ENCODE measurements at places on chromosomes 3 and 15. TPM values are rescaled to one million over a fixed set of nuclear protein-coding genes. Genes with fewer than 3 reads are reported as not detected.

Gene GABRA5
- not detected for total RNA-seq

Gene THPO
- not detected for total RNA-seq

Gene TBCCD1
- total RNA-seq: 16.2 TPM

Gene FETUB
- total RNA-seq: not detected

Gene TM4SF4
- total RNA-seq: not detected

Measured in activated T-cell treated with anti-CD3 and anti-CD28 coated beads, Interleukin-2, amount 50 U/mL, for 72 hours (primary cell).